ENCODE measurements at places on chromosomes 13 and 19. TPM values are rescaled to one million over a fixed set of nuclear protein-coding genes. Genes with fewer than 3 reads are reported as not detected.

- DNase-seq = no peak
Measured at GRCh38 chr13:31860002-31860401, 120.7 kb downstream of the RXFP2 start.

DNA sequence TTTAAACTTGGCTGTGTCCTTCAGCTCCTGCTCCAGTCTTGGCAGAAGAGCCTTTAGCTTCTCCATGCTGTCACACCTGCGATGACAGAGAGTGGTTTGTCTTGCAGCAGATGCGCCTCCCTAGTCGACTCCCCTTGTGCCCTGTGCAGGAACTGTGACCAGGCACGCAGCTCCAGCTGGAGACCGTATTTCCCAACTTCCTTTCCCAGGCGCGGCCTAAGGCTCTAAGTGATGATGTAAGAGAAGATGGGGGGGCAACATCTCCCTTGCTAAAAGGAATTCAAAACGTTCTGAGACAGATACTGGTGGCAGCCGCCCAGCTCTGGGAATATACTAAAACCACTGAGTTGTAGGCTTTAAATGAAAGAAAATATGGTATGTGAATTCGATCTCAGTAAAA is 16.3 kb downstream of the DCUN1D2 start:
- no peak for DNase-seq

DNA sequence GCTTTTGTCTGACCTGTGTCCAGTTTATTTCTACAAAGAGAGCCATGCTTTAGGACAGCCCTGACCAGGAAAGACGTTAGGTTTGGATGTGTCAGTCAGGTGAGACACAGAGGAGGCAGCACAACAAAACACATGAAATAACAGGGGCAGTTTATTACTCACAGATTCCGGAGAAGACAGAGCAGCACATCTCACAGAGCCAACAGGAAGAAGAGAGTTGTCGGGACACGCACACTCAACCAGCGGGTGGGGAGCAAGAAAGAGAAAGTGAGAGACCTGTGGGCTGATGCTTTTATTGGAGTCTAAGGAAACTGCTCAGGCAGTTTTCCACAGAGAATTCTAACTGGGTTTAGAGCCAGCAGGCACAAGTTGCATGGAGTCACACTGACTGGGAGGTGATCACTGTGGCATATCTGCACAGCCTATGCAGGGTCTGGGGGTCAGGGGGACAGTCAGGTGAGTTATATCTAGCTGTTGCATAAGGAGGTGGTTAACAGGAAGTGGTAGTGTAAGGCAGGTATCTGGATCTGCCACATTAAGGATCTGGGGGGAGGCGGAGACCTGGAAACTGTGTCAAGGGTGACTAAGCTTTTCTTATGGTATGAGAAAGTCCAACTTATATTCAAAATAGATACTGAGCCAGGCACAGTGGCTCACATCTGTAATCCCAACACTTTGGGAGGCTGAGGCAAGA is 24.1 kb upstream of the CEACAM20 start:
- DNase-seq = peak; percentile 43

- DNase-seq = no peak
Measured at GRCh38 chr19:3154957-3155736, 19.3 kb downstream of the GNA15 start.

Gene NOVA2
- total RNA-seq = 1.6 TPM

DNA sequence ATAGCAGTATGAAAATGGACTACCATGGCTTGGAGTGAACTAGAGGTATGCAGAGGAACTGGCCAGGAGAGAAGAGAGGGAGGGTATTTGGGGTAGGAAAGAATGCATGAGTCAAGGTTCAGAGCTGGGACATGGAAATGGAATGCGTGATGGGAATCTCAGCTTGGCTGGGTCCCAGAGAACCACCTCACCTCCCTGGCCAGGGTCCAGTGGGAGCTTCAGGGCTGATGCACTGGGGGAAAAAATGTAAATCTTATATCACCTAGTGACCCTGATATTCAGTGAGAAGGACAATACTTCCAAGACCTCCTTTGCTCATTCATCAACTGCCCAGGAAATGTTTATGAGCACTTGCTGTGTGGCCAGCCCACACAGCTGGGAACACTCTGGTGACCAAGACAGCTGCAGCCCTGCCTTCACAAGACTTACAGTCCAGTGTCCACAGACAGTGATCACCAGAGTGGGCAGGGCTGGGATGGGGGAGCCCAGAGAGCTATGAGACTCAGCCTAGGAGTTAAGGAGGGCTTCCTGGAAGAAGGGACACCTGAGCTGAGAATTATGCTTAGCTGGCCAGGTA is 12.8 kb downstream of the IGSF23 start:
- DNase-seq = peak; percentile 43

- no peak for DNase-seq
Measured at GRCh38 chr19:23281663-23282276, 31.6 kb upstream of the ZNF724 start.

Gene MAG
- total RNA-seq = 3.9 TPM

DNA sequence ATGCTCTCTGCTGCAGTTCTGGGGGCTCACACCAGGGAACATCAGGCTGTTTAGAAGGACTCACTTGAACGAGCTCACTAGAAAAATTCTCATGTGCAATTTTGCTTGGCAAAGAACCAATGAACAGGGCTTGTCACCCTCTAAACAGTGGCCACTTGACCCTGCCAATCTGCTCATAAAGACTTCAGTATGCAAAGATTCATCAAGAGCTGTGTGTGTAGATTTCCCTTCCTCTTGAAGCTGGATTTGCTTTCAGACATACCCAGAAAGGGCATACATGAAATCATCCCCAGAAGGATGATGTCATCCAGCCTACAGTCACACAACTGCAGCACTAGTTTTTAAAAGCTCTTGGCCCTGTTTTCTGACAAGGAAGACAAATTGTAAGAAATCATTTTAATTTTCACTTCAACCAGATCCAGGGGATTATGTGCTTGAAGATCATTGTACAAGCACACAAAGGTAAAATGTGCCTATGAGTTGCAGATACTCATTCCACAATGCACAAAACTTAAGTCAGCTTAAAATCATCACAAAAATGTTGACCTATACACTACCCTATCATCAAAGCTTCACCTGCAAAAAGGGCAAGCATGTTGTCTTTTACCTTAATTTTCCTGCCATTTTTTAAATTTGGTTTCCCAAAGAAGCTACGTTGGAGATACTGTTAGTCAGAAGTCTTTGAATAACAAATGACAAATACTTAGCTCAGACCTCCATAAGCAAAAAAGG is 5.2 kb upstream of the STK24 start:
- no peak for DNase-seq
